ENCODE measurements at places on chromosomes 4 and X.

DNA sequence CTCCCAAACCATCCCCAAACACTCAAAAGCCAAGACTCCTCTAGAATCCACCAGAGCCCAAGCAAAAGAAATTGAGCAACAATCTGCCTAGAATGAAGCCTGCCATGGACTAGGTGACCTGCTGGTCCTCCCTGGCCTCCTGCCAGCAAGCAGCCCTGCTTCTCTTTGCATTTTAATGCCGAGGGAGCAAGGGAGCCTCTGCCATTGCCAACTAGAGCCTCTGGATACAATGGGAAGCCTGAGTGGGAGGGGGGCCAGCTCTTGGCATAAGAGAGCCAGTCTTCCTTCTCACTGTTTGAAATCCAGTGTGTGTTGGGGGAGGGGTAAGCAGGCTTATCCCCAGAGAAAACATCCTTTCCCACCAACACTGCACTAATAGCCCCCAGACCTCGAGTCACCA lies 1.5 kb upstream of the GDPD2 start:
- no peak for DNase-seq

DNA sequence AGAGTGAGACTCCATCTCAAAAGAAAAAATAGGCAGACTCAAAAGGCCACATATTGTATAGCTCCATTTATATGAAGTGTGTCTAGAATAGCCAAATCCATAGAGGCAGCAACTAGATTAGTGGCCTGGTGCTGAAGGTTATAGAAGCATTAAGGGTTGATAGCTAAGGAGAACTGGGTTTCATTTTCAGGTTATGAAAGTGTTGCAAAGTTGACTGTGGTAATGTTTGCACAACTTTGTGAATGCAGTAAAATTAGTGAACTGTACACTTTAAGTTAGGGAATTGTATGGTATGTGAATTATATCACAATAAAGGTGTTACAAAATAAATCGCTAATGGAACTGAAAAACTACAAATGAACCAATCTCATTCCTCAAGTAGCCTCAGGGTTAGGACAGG lies 28.3 kb downstream of the TXLNG start:
- peak; percentile 3 for DNase-seq

DNA sequence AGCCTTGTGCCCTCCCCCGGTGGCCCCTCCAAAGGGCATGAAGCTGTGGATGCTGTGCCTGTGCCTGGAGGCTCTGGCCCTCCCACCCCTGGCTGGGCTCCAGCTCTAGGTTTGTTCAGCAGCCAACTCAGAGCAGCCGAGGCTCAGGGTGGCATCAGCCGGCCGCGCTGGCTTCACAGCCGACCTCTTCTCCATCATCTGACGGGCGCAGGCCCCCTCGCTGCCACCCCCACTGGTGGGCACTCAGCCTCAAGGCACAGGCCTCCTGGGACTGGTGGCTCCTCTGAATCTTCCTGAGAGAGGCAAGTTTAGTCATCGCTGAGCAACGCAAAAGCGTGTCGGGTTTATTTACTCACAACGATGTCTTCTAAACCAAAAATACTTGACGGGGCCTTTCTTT lies 46.0 kb downstream of the PCGF3 start:
- DNase-seq, result no peak

DNA sequence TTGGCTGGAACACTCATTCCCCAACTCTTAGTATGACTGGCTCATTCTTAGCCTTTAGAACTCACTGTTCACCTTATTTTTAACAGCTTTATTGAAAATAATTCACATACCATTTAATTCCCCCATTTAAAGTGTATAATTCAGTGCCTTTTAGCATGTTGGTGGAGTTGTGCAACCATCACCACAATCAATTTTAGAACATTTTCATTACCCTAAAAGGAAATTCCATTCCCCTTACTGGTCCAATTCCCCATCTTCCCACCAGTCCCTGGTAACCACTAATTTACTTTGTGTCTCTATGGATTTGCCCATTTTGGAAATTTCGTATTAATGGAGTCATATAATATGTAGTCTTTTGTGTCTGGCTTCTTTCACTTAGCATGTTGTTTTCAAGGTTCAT lies 19.7 kb downstream of the NHSL2 start:
- no peak for DNase-seq

GRCh38 chr4:95742872-95743271 lies 97.0 kb upstream of the PDHA2 start:
- DNase-seq, result no peak
